ENCODE measurements at places on chromosomes 12 and 14.

DNA sequence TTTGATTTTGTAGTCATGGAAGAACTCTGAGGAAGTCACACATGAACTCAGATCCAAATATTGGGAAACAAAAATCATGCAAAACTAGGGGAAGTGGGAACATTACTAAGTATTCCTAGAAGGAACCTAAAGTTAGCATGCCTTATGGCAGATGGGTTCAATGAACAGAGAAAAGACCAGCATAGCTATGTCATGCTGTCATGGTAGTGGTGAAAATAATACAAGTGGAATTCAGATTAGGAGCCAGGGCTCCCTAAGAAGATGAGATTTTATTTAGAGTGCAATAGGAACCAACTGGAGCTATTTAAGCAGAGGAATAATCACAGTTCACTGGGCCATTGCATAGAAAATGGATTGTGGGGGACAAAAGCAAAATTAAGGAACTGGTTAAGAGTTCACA lies 134.0 kb downstream of the DIO2 start:
- DNase-seq = no peak

DNA sequence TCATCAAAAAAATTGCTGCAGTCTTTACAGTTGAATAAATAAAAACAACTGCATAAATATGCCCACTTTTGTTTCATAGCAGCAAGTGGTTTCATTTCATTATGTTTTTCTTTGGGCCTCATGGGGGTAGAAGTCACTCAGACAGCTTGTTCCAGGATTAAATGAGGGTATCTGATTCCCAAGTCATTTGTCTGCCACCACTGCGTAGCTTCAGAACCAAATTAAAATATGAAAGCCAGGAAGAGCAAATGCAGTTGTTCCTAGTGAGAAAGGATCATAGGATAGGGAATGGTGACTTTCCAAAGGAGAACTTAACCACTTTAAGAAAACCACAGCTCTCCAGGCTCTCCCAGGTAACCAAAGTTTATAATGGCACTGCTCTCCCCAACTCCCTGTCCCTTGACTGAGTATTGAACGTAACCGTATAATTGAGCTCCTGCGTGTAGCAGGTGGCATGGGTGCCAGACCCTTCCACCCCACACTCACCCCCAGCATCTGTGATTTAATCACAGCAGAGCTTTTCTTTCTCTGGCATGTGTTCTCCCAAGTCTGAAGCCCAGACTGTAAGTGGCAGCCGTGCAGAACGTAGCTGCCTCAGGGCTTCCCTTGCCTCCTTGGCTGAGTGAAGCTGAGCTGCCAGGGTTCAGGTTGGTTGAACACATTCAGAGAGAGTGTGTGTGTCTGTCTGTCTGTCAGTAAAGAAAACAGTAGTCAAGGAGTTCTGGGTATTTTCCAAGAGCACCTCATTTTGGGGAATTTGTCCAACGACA lies 11.3 kb upstream of the KCNH3 start:
- DNase-seq = no peak

DNA sequence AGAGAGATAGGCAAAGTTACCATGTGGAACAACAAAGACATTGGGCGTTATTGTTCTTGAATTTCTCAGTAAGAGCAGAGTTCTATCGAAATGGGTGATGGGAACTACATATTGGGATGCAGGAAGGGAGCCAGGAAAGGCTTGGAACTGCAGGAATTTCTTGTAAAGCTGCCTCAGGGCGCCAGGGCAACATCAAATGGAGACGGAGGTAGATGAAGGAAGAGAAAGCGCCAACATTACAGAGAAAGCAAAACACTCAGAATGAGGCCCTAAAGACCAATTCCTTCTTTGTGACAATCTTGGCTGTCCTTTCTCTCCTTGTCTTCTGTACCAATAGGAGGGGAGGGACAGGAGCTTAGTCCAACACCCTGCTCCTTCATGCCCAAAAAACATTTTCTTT lies 148.4 kb downstream of the RPAP3 start:
- DNase-seq = no peak

GRCh38 chr14:98665007-98665406 lies 607.0 kb downstream of the BCL11B start:
- DNase-seq = no peak

DNA sequence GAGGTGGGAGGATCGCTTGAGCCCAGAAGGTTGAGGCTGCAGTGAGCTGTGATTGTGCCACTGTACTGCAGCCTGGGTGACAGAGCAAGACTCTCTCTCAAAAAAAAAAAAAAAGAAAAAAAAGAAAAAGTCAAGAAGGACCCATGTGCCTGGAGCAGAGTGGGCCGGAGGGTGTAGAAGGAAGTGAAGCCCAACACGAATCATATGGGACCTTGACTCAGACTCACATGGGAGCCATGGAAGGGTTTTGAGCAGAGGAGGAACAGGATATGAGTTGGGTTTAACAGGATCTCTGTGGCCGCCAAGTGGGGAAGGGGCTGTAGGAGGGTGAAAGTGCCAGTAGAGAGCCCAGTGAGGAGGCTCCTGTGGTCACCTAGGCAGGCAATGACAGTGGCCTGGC lies 165.4 kb downstream of the PHETA1 start:
- DNase-seq = no peak

GRCh38 chr14:63205866-63206265 lies 1.6 kb downstream of the RHOJ start:
- no peak for DNase-seq

All from stimulated activated CD8-positive, alpha-beta memory T cell treated with anti-CD3 and anti-CD28 coated beads, Interleukin-7, amount 100 ng/mL, for 48 hours (primary cell).